GM04503 (cell line): ENCODE measurements at places on chromosomes 2 and 18.

GRCh38 chr2:234425639-234426603 lies 71.0 kb downstream of the ARL4C start:
- DNase-seq: no peak

GRCh38 chr18:154151-154550 lies 4.2 kb upstream of the USP14 start:
- no peak for DNase-seq

DNA sequence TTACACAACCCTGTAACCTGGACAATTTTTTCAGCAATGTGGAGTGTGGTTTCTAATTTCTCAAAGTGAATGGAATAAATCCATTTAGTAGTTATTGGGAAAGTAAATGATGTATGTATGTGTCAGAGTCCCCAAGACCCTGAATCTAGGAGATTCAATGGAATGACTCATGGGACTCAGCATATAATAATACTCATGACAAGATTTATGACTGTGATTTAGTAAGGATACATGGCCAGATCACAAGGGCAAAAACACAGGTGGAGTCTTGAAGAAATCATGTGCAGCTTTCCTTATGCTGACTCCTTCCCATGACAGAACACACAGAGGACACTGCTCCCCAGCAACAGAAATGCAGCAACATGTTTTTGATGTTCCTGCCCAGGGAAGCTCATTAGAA lies 1877.7 kb upstream of the LRRTM1 start:
- DNase-seq: no peak

DNA sequence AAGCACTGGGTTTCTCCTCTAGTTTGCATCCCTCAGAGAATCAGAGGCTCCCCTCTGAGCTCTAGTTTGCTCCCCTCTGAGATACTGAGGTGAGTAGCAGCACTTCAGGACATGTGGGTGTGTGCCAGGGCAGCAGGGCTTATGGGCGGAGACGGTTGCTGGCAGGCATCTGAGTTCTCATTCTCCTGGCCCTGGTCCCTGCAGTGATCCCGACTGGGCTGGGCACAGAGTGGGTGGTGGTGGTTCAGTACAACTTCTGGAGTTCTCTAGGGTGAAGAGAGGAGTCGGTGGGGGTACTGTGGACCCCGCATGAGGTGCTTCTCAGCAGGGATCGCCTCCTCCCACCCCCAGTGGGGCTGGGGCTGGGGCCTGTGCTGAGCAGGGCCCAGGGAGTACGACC lies 47.9 kb downstream of the BOLA3 start:
- no peak for DNase-seq

- DNase-seq: no peak
These were observed 754.7 kb downstream of the BCL11A start for GRCh38 chr2:59798687-59799232.
